ENCODE measurements at places on chromosomes 11 and 22.

DNA sequence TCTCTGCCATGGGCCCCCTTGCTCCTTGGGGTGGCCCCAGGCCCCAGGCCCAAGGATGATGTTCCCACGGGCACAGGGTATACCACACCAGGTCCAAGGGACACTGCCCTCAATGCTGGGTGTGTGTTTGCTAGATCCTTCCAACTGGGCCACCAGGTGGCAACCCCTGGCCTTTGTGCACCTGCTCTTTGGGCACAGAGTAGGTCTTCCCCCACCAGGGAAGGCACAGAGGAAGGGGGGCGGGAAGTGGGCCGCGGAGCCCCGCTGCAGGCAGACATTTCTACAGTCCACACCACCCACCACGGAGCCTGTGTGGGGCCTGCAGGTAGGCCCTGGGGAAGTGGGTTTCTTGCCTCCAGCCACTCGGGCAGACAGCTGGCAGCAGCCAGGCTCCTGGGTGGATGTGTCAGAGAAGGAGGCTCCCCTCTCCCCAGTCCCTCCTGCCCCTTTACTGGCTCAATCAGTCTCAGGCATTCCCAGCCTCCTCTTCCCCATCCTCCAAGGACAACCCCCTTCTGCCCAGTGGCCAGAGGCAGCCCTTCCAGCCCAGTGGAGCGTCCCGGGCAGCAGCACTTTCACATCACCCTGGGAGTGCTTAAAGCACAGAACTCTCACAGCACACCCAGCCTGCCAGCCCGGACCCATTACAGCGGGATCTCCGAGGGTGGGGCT, 21.6 kb downstream of the MAFF start:
- peak; percentile 30 for DNase-seq

DNA sequence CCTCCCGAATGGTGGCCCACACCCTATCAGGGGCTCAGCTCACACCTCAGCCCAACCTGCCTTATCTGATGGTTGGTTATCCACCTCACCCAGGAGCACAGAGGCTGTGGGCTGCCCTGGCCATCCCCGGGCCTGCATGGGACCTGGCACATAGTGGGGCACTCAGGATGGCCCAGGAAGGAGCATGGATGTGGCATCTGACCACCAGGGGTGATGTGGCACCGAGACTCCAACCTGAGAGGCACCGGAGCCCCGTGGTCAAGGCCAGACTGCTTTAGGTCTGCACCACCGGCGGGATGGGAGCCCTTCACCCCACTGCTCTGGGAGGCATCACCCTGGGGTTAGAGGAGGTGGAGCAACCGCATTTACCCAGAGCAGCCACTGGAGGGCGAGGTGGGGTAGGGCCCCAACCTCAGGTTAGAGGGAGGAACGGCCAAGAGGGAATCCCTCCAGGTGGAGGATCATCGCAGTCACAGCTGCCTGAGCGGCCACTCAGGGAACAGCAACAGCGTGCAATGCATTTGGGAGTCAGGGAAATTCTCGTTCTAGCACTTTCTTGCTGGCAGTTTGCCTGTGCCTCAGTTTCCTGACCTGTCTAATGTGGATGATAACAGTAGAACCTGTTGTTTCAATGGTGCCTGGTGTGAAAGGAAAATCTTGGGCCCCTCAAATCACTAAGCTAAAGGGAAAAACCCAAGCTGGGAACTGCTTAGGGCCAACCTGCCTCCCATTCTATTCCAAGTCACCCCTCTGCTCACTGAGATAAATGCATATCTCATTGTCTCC, 52.9 kb upstream of the CARS1 start:
- no peak for DNase-seq

- DNase-seq = no peak
These were observed 43.0 kb downstream of the OSBPL5 start for GRCh38 chr11:3121931-3122774.

- no peak for DNase-seq
These were observed 14.0 kb downstream of the TOP3B start for GRCh38 chr22:21968452-21969129.

- peak; percentile 12 for DNase-seq
These were observed 60.4 kb downstream of the LARGE2 start for GRCh38 chr11:45982656-45983470.

- no peak for DNase-seq
These were observed 16.9 kb downstream of the RTCB start for GRCh38 chr22:32395107-32395506.

GRCh38 chr11:17392872-17393271, 4.4 kb upstream of the KCNJ11 start:
- DNase-seq = no peak

GRCh38 chr11:110471371-110471770, 41.6 kb downstream of the FDX1 start:
- DNase-seq = no peak

- no peak for DNase-seq
These were observed 78.4 kb downstream of the C22orf31 start for GRCh38 chr22:28983190-28983589.

- no peak for DNase-seq
These were observed 19.9 kb downstream of the PHLDA2 start for GRCh38 chr11:2909133-2909902.

GRCh38 chr11:69873166-69874077, 54.2 kb upstream of the FGF3 start:
- no peak for DNase-seq

GRCh38 chr22:20061481-20061861, 18.6 kb upstream of the DGCR8 start:
- no peak for DNase-seq

Data from C1 segment of cervical spinal cord (tissue), 14 donors.